ENCODE measurements at places on chromosomes 3 and 15. TPM values are rescaled to one million over a fixed set of nuclear protein-coding genes. Genes with fewer than 3 reads are reported as not detected.

GRCh38 chr15:77988347-77989295 is 88.9 kb downstream of the TBC1D2B start:
- no peak for DNase-seq

DNA sequence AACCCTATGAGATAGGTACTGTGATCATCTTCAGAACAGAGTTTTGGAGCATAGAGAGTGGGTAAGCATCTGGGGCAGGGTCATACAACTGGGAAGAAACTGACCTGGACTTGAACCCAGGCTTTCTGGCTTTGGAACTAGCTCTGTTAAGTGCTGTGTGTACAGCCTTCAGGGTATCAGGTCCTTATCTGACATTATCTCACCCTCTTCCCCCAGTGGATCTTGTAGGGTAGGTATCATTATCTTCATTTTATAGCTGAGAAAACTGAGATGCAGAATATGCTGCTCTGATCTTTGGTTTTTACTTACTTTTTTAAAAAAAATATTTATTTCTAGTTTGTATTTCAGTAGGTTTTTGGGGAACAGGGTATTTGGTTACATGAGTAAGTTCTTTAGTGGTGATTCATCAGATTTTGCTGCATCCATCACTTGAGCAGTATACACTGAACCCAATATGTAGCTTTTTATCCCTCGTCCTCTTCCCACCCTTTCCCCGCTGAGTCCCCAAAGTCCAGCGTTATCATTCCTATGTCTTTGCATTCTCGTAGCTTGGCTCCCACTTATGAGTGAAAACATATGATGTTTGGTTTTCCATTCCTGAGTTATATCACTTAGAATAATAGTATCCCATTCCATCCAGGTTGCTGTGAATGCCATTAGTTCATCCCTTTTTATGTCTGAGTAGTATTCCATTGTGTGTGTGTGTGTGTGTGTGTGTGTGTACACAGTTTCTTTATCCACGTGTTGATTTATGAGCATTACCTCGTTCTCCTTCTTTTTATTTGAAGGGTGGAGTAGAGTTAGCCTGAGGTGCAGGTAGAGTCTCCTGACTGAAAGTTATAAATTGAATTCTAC is 271.2 kb downstream of the PTPRG start:
- DNase-seq, result no peak

The MYEF2 gene
- 10.3 TPM for total RNA-seq

DNA sequence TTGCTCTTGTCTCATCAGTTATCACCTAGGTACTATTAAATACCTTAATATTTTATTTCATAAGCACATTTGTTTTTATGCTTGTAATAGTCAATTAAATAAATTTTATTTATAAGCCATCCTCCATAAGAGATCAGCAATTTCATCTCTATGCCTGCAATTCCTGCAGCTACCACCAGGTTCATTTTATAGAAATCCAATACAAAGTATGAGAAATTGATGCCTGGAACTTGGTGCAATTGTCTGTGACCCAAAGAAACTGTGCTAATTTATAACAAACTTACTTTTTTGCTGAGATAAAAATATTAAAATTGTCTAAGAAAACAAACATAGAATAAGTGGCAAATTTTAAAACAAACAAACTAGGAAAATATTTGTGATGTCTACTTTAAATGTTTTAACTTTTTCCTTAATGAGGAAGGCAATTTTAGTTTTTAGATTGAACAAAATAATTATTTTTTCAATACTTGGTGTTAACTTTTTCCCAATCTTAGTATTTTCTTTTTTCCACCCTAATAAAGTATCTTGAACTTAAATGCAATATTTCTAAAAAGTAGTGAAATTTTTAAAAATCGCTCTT is 1026.6 kb downstream of the ROBO1 start:
- DNase-seq, result peak; percentile 8

DNA sequence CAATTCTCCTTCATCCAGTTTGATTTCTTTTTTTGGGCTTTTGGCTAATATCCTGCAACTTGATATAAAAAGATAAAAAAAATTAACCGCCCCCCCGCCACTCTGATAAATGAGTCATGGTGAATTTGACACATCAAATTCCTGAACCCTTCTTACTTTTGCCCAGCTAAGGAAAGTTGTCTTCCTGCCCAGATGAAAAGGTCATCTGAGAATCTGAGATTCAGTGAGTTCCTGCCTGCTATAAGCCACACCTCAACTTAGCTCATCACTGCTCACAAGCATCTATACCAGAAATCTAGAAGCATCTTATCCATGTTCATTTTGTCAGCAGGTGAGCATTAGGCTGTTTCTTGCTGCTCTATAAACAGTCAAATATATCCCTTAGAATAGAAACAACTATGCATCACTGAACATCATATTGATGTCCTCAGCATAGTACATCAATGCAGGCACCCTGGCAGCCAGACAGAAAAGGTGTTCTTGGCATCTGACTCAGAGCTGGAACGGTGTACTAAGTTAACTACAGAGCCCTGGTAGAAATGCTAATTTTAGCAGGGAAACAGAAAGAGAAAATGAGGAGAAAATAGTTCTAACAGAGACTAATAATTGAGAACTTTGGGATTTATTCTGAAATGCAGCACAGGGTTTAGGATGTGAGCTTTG is 77.1 kb downstream of the SEMA6D start:
- DNase-seq, result no peak

The PLD1 gene
- 33.6 TPM for total RNA-seq

The LYZL4 gene
- total RNA-seq, result not detected

DNA sequence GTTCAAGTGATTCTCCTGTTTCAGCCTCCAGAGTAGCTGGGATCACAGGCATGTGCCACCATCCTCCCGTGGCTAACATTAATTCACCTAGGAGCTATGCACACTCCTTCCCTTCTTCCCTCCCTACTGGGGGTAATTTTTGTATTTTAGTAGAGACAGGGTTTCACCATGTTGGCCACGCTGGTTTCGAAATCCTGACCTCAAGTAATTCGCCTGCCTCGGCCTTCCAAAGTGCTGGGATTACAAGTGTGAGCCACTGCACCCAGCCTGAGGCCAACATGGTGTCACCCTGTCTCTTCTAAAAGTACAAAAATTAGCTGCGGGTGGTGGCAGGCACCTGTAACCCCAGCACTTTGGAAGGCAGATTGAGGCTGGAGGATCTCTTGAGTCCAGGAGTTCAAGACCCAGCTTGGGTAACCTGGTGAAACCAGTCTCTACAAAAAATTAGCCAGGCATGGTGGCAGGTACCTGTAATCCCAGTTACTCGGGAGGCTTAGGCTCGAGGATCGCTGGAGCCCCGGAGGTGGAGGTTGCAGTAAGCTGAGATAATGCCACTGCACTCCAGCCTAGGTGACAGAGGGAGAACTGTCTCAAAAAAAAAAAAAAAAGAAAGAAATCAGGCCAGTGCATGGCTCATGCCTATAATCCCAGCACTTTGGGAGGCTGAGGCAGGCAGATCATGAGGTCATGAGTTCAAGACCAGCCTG is 6.1 kb downstream of the RNU5B-1 start:
- DNase-seq, result no peak

GRCh38 chr3:139653582-139653981 is 24.2 kb downstream of the NMNAT3 start:
- peak; percentile 25 for DNase-seq

DNA sequence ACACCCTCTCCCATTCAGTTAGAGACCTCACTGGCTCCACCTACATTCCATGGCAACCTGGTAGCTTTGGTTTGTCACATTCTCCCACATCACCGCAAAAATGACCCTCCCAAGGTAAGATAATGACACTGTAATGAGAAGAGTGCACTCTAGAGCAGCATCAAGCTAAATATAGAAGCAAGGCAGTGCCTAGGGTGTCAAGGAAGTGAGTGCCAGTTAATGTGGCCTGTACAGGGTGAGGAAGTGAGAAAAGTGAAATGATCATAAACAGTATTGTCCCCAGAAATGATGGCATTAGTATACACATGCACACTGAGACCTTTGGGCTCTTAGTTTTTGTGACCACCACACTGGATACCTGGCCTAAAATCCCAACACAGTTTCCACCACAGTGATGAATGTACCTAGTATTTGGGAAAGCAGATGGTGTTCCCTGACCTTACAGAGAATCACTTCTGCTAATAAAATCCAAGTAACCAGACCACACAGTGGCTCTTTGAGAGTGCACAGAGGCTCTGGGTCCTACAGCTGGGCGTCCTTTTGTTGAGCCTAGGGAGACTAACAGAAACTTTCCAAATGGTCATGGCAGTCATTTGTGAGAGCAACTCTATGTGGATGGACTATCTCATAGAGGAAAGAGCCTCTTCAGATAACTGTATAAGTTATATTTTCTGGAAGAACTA is 106.6 kb downstream of the ARPP21 start:
- DNase-seq, result no peak

GRCh38 chr3:129794311-129795185 is 99.0 kb downstream of the TMCC1 start:
- DNase-seq, result peak; percentile 22

DNA sequence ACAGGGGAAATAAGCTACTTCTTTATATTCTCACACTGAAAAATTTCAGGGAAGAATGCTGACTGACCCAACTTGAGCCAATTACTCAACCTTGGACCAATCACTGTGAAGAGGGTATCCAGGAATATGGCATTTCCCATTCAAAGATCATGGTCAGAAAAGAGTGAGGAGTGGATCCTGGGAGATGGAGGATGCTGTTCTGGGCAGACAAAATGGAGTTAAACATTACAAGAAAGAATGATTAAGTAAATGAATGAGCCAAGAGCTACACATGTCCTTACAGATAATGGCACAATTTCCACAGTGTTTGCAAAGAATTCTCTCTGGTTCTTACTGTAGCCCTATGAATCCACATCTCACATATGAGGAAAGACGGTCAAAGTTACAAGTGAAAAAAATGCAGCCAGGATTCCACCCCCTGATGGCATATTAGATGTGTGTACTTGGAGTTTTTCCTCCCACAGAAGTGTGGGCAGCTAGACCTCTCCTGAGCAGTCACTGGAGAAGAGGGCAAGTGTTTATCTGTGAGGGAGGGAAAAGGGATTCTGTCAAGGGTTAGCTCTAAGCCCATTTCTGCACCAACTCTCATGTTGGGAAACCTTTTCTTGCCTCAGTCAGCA is 33.8 kb downstream of the AMOTL2 start:
- no peak for DNase-seq

- DNase-seq, result no peak
These were observed 40.2 kb downstream of the P2RY1 start for GRCh38 chr3:152874896-152875749.

GRCh38 chr15:36673987-36674386 is 94.6 kb downstream of the CDIN1 start:
- no peak for DNase-seq

DNA sequence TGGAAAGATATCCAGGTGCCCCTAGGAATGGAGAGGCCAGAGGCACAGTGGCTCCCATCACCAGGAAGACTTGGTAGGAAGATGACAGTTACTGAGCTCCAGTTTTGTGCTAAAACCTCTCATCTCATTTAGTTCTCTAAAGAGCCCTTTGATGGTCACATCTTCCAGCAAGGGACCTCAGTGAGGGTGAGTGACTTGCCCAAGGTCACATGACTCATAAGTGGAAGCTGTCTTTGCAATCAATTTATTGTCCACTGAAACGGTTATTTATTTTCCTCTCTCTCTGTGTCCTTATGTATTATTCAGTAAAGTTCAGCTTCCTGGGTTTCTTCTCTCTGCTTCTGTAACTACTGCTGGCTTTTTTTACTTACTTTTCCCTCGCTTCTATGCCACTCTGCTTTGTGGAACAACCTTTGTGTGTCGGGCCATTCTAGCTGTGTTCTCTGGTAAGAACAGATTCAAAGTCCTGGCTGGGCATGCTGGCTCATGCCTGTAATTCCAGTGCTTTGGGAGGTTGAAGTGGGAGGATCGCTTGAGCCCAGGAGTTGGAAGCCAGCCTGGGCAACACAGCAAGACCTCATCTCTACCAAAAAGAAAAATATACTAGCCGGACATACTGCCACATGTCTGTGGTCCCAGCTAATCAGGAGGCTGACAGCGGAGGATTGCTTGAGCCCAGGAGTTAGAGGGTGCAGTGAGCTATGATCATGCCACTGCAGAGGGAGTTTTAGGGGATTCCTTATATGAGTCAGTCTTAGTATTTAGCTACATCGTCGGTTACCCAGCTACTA is 55.9 kb downstream of the PDIA5 start:
- DNase-seq, result peak; percentile 18

DNA sequence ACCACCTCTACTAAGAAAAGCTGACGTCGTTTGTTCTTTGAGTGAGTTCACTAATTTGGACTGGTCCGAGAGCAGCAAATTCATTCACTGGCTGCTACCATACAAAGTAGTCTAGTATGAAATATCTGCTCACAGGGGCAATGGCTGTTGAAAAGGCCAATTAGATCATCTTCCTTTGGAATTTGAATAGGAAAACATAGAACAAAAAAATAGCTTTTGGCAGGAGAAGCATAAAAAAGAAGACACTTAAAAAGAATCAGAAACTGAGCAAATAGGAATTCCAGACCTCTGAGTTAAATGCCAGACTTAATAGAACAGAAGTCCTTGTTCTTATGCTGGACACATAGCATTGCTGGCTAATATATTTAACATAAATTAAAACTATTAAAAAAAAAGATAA is 159.3 kb downstream of the IL1RAP start:
- no peak for DNase-seq

GRCh38 chr3:101854608-101855304 is 5.4 kb downstream of the NFKBIZ start:
- peak; percentile 35 for DNase-seq

- DNase-seq, result peak; percentile 34
These were observed 16.4 kb downstream of the EHD4 start for GRCh38 chr15:41955807-41956525.

GRCh38 chr15:88069561-88069960 is 187.0 kb downstream of the NTRK3 start:
- no peak for DNase-seq

The FAM174B gene
- 2.1 TPM for total RNA-seq

DNA sequence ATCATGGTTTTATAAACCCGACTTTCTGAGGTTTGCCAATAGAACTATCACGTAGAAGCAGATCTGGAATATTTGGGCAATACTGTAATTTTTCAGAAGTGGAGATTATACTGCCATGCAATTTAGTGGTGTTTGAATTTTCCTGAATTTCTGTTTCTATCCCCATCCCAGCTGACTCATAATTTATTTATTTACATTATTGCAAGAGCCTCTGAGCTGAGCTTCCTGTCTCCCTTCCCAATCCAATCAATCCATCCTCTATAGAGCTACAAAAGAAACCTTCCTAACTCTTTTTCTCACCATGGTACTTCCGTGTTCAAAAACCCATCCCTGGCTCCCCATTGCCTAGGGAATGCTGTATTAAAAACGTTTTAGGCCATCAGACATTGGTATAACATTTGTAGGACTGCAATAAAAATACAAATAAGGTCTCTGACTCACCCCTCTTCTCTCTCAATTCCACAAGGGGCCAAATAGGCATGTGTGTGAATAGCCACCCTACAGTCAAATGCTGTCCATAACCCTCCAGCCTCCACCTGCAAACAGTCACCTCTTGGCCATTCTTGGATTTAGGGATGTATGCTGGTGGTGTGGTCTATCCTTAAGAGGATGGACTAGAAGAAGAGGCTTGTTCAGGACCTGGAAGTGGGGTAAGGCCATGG is 190.7 kb downstream of the CD47 start:
- DNase-seq, result no peak

DNA sequence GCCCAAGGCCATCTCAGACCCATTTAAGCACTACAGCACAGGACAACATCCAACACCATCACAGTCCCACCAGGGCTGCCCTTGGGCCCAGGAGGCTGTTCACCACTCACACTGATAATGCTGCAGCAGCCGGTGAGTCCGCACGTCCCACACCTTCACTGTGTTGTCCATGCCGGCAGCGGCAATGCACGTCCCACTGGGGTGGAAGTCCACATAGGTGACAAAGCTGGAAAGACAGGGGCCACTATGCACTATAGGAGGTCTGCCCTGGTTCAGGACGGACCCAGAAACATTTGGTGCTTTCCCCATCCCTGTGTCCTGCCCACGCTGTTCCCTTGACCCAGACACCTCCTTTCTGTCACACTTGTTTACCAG is 8.5 kb downstream of the POC1A start:
- no peak for DNase-seq

The GOLGA6L2 gene
- not detected for total RNA-seq

The SIDT1 gene
- total RNA-seq, result 0.07 TPM
